Sigmoid colon (tissue), 7 donors: ENCODE measurements at places on chromosomes 12 and 14. TPM values are rescaled to one million over a fixed set of nuclear protein-coding genes. Genes with fewer than 3 reads are reported as not detected.
A peak's percentile ranks its signal among the peaks of the same experiment; 100 is the strongest.

TBC1D30 gene
- total RNA-seq, result 0.36 TPM

TAS2R14 gene
- total RNA-seq, result 5.6 TPM

TCL1B gene
- not detected for total RNA-seq

APAF1 gene
- 11.6 TPM for total RNA-seq

ACVRL1 gene
- total RNA-seq, result 63.0 TPM

FIGNL2 gene
- total RNA-seq, result not detected

DHH gene
- 0.14 TPM for total RNA-seq

TTC6 gene
- total RNA-seq, result not detected

ANKRD33 gene
- total RNA-seq, result not detected

- no peak for DNase-seq
Observed at GRCh38 chr12:116727891-116728290, 10.0 kb downstream of the SPRING1 start.

- DNase-seq, result no peak
Observed at GRCh38 chr12:101305794-101306193, 25.9 kb downstream of the UTP20 start.

DNA sequence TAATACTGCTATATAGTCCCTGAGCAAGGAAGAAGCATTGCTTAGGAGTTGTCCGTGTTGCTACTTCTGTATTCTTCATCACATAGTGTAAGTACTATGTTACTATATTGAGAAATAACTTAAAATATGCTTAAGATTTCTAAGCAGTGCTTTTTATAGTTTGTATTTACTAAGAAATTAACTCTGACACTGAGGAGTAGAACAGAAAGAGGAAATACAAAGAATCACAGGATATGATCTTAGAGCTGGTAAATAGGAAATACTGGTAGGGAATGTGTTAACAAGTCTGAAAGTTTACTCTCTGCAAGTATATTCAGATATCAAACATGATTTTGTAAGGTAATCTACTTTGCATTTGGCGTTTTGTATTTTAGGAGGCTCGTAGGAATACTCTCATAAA lies 15.5 kb downstream of the XPOT start:
- DNase-seq, result no peak

- DNase-seq, result peak; percentile 73
Observed at GRCh38 chr14:96177766-96178375, 26.8 kb upstream of the BDKRB2 start.

DNA sequence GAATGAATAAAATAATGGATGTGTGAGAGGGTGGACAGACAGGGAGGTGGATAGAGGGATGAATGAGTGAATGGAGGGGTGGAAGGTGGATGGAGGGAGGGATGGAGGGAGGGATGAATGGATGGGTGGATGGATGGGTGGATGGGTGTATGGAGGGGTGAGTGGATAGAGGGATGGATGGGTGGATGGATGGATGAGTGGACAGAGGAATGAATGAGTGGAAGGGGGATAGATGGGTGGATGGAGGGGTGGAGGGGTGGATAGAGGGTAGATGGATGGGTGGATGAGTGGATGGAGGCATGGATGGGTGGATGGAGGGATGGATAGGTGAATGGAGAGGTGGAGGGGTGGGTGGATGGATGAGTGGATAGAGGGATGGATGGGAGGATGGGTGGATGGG lies 47.9 kb upstream of the NOS1 start:
- no peak for DNase-seq

- DNase-seq, result peak; percentile 95
Observed at GRCh38 chr12:100266585-100266834, 369 bp downstream of the DEPDC4 start.

DNA sequence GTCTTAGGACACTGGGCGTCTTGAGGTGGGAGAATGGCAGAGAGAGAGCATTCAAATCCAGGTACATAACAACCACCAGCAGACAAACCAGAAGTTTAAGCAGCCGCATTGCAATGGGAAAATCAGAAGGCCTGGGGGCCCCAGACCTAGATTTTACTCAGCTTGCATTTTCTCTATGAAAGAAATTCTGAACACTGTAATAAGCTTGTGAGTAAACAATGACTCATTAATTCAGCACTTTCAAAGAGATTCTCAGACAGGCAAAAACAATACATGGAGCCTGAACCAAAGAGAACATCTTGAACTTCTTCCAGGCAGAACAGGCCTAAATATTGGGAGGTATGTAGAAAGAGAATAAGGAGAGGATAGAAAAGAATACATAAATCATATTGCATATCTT lies 69.8 kb upstream of the IFNG-AS1 start:
- no peak for DNase-seq

- DNase-seq, result no peak
Observed at GRCh38 chr14:56268039-56268438, 149.8 kb downstream of the PELI2 start.

- DNase-seq, result no peak
Observed at GRCh38 chr12:102050660-102051430, 10.9 kb downstream of the WASHC3 start.

DNA sequence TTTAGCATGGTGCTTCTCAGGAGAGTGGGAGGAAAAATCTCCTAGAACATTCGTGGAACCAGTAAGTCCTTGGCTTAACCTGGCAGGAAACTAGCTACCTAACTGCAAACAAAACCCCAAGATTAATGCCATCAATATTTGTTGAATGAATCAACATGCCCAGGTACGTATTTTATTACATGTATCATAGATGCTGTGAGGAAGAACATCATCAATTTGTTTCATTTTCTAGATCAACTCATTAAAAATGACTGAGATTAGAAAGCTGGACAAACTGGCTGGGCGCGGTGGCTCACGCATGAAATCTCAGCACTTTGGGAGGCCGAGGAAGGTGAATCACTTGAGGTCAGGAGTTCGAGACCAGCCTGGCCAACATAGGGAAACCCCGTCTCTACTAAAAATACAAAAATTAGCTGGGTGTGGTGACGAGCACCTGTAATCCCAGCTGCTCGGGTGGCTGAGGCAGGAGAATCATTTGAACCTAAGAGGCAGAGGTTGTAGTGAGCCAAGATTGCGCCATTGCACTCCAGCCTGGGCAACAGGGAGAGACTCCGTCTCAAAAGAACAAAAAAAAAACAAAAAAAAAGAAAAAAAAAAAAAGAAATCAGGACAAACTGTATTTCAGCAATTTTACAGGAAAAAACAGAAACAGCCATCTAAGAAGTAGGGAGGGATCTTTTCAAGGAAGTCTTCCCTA lies 88.7 kb downstream of the NTN4 start:
- DNase-seq, result no peak

DNA sequence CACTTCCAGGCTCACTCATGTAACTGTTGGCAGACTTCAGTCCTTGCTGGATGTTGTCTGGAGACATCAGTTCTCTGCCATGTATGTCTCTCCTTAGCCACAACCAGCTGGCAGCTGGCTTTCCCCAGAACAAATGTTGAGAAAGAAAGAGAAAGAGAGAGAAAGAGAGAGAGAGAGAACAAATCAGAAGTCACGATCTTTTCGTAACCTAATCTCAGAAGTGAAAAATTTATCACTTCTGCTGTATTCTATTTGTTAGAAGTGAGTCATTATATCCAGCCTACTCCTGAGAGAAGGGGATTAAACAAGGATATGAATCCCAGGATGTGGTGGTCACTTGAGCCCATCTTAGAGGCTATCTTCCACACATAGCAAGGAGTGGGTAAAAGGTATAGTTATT lies 101.2 kb downstream of the BTG1 start:
- DNase-seq, result no peak

- DNase-seq, result peak; percentile 3
Observed at GRCh38 chr12:1833596-1834028, 13.2 kb downstream of the LRTM2 start.

DNA sequence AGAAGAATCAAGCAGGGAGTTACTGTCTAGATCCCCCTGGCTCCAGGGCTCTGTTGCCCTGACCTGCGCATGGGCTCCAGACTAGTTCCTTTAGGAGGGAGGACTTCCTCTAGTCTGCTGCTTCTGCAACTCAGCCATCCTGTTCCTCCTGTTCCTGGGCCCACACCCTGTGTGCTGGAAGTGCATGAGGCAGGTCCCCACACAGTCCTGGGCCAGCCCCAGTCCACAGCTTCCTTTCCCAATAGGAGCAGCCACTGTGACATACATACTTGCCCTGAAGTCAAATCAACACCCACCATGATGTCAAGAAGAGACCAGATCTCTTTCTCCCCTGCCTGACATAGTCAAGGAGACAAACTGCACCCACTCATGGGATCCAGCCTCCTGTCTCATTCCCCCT lies 1.3 kb downstream of the SDR9C7 start:
- no peak for DNase-seq

DNA sequence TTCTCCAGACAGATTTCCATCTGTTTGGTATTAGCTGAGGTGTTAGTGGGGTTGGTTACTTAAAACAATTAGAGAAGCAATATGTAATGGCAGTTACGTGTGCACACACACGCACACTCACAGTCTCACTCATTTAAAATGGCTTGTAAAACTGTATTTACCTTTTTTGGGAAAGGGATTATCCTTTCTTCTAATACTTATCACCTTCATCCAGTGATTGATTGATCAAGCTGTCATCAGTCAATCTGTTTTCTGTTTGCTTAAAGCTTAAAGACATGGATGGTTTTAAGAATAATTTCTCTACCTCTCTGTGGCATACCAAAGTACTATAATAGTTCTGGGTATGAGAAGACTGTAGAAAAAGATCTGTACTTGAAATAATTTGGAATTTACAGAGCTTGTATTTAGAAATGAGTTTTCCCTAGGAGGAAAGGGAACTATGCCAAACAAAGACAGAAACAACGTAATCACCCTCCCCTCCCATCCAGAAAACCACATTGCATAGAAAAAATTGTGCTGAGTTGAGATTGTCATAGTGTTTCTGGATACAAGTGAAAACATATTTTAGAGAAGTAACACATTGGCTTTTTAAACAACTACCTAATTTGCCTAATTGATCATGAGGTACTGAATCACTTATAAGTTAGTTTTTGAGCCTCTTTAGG lies 455.8 kb downstream of the PCNX1 start:
- no peak for DNase-seq

DNA sequence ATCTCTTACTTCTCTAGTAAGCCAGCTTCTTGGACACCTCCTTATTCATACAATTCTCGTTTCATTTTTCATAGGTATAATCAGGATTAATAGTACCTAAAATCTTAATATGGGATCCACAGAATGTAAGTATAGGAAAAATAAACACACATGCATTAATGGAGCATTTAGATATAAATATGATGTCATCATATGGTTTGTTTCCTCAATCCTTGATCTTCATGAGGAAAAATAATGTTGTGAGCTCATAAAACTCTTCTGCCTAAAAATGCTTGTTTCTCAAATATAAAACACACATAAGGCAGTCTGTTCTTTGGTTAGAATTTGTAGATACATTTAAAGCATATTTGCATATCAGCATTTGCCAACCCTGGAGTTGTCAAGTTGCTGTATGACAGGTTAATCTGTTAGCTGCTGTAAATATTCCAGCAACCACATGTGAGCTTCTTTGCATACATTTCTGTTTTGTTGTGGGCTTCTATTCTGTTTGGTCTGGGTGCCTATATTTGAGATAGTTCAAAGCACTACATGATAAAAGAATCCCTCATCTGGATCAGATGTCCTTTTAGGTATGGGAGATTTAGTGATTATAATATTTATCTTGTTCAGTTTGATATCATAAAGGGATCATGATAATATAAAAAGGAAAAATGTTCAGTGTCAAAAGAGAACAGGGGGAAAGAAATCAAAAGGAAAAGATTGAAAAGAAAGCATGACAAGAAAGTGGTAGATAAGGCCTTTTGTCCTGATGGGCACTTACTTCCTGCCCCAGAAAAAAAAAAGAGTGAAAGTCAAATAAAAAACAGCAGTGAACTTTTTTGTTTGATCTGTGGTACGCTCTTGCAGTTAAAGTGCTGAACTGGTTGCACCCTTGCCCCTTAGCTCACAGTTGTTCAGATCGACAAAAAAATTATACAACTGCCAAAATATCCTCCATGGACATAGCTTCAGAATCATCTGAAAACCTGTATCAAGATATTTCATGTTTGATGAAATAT lies 68.6 kb downstream of the ACSS3 start:
- DNase-seq, result no peak

GRCh38 chr12:98763656-98764055 lies 118.6 kb downstream of the APAF1 start:
- DNase-seq, result no peak

GRCh38 chr12:93960521-93960920 lies 187.9 kb upstream of the PLXNC1 start:
- no peak for DNase-seq

- peak; percentile 40 for DNase-seq
Observed at GRCh38 chr14:100592972-100593371, 5.8 kb upstream of the BEGAIN start.
